Inflammatory macrophage (primary cell): ENCODE measurements at places on chromosomes 4 and X.

DNA sequence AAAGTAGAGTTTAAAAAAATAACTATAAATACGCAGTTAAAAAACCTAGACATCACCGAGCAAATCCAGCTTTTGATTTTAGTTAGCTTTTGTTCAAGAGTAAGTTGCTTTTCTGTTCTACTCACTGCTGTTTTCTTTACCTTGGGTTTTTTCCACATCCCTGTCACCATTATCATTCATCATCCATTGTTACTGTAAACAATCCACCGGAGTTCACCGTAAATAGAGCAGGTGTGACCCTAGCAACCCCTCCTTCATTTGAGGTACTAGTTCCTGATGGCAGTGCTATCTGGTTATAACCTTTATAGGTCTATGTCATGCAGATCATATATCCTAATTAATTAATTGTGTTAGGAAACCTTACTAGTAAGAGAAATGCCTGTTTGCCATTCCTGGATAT lies 43.0 kb upstream of the TEX13D start:
- DNase-seq: no peak

DNA sequence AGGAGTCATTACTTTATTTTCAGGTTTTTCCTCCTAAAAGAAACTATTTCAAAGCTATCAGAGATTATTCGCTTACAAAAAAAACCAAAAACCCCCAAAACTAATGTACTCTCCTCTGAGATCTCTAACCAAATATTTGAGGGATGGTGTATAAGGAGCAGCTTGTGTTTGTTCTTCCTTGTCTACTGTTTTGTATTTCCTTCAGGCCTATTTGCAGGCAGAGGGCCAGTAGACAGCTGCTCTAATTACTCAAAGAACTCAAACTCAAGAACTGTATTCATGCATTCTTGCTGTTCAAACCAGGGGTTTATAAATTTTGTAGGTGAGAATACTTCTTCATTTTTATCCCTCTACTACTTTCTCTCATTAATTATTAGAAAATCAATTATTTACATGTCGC lies 51.3 kb downstream of the SH3RF1 start:
- no peak for DNase-seq

- no peak for DNase-seq
Observed at GRCh38 chrX:149757206-149758067, 16.4 kb upstream of the HSFX1 start.

GRCh38 chrX:120242813-120243212 lies 7.8 kb upstream of the ZBTB33 start:
- DNase-seq: no peak

GRCh38 chr4:99921174-99921573 lies 25.2 kb downstream of the DNAJB14 start:
- no peak for DNase-seq

DNA sequence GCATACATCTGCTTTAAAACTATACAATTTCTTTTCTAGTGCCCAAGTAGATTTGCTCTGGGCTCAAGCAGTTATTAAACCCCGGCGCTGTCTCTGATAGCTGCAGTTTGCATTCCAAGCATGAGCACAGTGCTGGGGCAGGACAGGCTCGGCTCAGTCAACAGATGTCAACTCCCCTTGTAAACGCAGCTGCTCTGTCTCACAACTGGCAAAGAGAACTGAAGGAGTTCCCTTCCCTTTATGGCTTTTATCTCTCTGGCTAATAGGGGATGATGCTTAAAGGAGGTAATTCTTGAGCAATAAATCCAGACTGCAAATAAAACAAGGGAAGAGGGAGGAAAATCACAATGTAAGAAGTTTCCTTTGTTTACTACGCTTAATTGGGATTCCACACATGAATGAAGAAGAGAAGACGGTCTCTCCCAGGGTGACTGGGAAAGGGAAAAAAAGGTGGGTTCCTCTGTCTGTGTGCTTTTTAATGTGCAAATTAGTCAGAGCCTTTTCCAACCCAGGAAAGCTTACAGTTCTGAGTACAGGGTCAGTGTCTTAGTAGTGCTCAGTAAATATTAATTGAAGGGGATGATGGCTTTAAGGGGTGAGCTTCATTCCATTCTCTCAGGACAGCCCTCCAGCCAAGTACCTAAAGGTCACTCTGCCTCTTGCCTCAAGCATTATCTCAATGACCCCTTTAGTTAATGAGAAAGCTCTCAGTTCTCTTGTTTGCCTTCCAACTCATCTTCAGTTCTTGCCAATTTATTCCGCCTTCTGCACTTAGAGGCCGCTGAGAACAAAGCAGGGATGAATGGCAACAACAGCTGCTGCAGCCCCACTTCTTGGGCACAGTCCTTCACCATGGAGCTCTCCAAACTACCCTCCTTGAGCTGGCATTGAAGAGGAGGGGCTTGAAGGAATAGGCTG lies 155.7 kb upstream of the JADE1 start:
- no peak for DNase-seq

DNA sequence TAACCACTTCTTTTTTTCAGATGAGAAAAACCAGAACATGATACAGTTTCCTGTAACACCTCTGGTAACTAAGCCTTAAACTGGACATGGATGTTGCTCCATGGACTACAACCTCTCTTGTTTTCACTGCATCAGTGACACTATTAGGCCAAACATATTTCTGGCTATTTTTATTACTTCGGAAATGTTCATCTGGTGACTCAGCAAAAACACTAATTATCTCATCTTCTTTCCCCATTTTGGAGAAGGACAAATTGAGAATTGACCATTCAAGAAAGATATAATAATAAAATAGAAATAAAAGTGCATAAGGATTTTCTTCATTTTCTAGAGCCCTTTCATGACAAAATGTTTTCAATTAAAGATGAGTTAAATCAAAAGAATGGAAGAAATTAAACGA lies 361.9 kb upstream of the TECRL start:
- DNase-seq: no peak

DNA sequence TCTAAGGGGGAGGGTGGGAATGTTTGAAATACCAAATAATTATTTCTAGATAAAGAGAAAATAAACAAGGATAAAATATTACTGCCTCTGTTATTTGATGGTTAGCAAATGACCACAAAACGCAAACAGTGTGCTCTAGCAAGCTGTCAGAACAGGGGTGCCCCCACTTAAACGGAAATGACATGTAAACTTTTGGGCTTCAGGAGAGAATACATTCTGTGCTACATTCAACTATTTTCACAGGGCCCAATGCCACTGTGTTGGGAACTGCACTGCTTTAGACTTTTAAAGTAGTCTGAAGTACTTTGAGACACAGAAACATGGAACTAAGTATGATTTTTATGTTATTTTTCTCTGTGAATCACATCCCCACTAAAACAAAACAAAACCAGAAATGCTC lies 14.1 kb downstream of the CD40LG start:
- no peak for DNase-seq

- DNase-seq: no peak
Observed at GRCh38 chr4:165462009-165462408, 83.2 kb downstream of the CPE start.

DNA sequence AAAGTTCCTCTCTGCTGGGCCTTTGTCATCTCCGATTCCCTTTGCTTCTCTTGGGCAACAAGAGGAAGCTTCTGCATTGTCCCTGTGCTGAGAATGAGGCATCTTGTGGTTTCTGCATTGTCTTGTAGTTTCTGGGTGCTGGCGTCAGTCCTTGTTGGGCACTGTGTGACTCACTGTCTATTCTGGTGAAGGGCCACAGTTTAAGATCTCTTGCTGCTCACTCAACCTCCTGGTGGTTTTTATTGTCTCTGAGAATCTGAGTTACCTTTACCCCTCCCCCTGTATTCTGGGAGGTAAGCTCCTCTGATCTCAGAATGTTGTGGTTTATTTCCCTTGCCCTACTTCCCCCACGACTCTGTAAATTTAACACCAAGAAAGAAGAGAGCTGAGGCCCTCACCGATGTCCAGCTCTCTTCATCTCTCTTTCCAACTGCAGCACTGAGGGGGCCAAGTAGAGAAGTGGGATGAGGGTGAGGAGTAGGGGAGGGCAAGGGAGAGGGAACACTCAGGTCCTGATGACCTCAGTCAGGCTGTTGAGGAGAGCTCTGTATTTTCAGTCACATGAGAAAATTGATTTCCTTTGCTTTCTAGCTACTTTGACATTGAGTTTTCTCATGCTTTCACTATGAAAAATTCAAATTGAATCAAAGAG lies 441.6 kb upstream of the PITX2 start:
- DNase-seq: no peak

GRCh38 chr4:48184882-48185281 lies 50.8 kb upstream of the TXK start:
- DNase-seq: no peak
